ENCODE measurements at places on chromosomes 1 and 21.
A peak's percentile ranks its signal among the peaks of the same experiment; 100 is the strongest.

DNA sequence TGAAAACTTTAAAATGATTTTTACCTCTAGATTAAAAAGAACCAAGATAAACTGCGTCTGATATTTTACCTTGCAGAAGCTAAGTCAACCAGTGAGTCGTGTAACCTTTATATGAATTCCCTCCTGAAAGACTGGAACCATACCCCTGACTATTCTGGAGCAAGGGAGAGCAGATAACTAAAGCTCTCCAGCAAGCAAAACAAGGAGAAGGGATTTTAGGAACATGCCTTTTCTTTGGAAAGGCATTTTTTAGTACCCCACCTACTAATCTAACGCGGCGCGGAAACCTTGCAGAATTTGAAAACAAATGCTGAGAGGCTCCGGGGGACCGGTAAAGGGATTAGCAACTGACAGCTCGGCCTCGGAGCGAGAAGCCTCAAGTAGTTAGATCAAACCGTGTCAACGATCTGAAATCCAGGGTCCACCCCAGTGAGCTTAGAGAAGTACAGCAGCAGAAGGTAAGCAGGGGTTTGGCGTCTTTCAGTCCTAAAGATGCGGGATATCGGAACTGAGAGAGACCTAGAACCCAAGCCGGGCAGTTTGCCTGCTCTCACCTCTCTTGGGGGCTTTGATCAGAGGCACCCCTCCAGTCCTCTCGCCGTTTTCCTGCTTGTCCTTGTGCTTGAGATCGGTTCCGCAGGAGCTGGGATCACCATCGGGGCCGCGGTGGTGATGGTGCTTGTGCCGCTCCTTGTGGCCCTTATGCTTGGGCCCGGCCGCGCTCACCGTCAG lies 954 bp downstream of the RSBN1 start:
- no peak for DNase-seq

- DNase-seq: no peak
These were observed 56.6 kb downstream of the TMEM53 start for GRCh38 chr1:44617703-44618029.

DNA sequence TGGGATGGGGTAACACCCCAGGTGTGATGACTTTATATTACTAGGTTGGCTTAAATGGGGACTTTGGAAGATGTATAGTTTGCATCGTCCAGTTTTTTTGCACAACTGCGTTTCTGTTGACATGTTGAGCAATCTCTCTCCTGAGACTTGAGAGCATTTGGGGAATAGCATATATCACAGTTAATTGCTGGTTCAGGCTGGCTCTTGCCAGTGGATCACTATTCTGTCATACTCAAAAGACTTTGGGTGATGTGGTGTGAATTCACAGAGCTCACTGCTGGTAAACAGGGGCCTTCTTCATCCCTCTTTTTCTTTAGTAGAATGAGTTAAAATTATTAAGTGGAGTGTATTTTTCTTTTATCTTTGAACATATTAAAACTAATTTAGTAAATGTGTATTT lies 44.3 kb downstream of the LHX9 start:
- DNase-seq: no peak

GRCh38 chr1:156845055-156845952 lies 13.6 kb downstream of the INSRR start:
- no peak for DNase-seq

- DNase-seq: no peak
These were observed 19.1 kb upstream of the SLC5A9 start for GRCh38 chr1:48203287-48203900.

- DNase-seq: no peak
These were observed 104.9 kb upstream of the TNR start for GRCh38 chr1:175848329-175848728.

DNA sequence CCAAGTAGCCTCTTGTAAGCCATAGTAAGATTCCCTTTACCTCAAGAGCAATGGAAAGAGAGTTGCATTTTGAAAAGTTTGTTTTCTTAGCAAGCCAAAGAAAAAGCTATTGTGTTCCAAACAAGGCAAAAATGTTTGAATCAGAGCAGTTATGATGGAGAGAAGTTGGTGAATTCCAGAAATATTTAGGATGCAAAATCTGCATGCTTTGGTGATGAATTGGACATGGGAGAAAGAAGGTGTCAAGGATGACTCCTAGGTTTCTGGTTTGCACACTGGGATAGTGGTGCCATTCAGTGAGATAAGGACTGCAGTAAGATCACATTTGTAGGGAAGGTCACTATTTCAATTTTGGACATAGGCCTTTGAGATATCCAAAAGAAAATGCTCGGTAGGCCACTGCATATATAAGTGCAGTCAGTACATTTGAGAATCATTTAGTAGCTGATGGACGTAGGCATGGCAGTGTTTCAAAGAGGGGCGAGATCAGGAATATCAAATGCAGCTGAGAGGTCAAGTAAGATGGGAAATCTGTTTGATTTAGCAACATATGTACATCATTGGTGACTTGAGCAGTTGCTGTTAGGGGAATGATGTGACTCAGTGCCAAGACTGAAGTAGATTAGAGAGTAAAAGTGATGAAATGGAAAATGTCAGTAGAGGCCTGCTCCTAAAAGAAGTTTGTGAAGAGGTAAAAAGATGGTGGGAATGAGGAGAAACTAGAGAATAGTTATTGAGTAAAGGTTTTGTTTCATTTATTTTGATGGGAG lies 33.9 kb upstream of the GPR25 start:
- no peak for DNase-seq

- peak; percentile 44 for DNase-seq
These were observed 3.1 kb downstream of the PTAFR start for GRCh38 chr1:28173151-28173979.

- DNase-seq: no peak
These were observed 12.2 kb downstream of the FCRLB start for GRCh38 chr1:161733526-161733925.

GRCh38 chr1:94643819-94644218 lies 102.3 kb upstream of the F3 start:
- DNase-seq: no peak

GRCh38 chr1:47477595-47478080 lies 39.8 kb downstream of the FOXD2 start:
- no peak for DNase-seq

DNA sequence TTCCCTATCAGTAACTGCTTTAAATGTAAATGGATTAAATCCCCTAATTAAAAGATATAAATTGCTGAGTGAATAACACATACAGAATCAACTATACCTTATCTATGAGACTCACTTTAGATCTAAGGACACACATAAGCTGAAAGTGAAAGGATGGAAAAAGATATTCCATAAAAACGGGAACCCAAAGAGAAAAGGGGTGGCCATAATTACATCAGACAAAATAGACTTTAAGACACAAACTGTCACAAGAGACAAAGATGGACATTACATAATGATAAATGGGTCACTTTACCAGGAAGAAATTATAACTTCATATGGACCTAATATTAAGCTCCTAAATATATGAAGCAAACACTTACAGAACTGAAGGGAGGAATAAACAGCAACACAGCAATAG lies 59.2 kb downstream of the SLC25A24 start:
- DNase-seq: no peak

GRCh38 chr1:64838486-64838885 lies 93.6 kb downstream of the RAVER2 start:
- DNase-seq: no peak

- no peak for DNase-seq
These were observed 235.3 kb upstream of the PLXNA2 start for GRCh38 chr1:208479435-208479834.

- no peak for DNase-seq
These were observed 12.9 kb upstream of the STUM start for GRCh38 chr1:226535666-226536065.

- no peak for DNase-seq
These were observed 10.8 kb upstream of the PHACTR4 start for GRCh38 chr1:28358716-28359115.

DNA sequence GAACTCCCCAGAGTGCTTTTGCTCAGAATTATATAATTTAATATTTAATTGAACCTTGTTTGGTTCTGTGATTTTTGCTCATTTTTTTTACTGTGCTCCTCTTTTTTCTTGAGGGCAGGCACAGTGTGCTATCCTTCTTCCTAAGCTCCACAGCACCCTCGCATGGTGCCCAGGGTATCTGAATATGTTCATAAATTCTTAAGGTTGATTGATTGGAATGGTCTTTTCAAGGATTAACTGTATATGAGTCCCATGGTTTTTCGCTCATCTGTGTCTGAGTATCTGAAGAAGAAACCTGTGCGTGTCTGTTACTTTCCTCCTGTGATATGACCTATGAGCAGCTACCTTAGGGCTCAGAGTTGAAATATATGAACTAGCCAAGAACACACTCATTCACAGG lies 393.7 kb downstream of the HLX start:
- DNase-seq: no peak

- no peak for DNase-seq
These were observed 77.8 kb downstream of the KCNK2 start for GRCh38 chr1:215160351-215160750.

GRCh38 chr1:33517596-33518250 lies 45.3 kb downstream of the ZSCAN20 start:
- DNase-seq: no peak

DNA sequence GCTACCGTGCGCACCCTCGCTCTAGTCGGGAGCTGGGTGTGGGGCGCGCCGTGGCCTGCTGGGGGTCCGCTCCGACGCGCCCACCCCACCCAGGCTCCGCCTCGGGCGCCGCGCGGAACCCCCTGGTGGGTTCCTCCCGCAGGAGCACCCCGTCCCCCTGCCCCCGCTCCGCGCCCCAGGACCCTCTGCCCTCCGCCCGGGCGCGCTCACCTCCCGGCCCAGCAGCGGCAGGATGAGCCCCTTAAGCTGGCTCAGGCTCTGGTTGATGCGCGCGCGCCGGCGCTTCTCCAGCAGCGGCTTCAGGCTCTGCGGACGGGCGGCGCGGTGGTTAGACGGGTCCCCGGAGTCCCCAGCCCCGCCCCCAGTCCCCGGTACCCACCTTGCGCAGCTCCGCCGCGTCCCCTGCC lies 319 bp downstream of the HES2 start:
- no peak for DNase-seq

GRCh38 chr1:243620096-243620495 lies 229.9 kb downstream of the AKT3 start:
- no peak for DNase-seq

DNA sequence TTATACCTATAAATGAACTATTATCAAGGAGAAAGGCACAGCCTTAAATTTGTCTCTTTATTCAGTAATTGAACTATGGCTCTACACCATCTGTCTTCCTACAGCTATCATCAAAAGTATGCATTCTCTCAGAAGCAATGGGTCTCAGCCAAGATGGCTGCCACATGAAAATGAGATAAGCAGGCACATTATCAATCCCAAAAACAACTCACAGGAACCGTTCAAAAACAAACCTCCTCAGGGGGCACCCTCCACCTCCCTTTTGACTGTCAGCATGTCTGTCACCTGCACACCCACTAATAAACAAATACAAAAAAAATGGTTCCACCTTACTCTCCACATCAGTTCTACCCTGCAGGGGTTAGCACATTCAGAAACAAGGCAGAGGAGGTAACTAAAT lies 23.6 kb downstream of the KIAA0319L start:
- DNase-seq: no peak

DNA sequence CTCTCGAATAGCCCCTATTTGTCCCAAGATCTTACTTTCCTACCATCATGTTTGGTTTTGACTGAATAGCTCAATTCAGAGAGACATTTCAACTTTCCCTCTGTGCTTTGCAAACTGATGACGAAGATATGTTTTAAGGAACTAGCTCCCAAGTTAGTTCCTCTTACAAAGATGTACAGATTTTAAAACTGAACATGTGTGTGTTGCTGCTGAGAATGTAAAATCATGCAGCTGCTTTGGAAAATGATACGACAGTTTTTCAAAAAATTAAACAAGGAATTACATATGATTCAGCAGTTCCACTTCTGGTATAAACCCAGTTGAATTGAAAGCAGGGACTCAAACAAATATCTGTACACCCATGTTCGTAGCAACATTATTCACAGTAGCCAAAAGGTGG lies 33.6 kb downstream of the KIF26B start:
- DNase-seq: no peak

DNA sequence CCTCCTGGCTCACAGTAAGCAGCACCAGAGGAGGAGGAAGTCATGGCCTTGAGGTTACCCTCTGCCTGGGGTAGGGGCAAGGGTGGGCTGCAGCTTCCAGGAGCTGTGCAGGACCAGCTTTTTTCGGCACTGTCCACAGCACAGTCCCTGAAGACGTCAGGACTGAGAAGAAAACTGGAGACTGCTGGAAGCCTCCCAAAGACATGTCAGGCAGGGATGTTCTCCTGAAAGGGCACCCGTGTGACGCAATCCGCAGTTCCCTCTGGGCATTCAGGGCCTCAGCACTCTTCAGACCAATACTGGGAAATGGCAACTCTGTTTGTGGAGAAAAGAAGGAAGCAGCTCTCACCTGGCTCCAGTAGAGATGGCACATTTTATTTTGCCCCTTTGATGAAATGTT lies 64.8 kb upstream of the TENT5C start:
- DNase-seq: no peak

DNA sequence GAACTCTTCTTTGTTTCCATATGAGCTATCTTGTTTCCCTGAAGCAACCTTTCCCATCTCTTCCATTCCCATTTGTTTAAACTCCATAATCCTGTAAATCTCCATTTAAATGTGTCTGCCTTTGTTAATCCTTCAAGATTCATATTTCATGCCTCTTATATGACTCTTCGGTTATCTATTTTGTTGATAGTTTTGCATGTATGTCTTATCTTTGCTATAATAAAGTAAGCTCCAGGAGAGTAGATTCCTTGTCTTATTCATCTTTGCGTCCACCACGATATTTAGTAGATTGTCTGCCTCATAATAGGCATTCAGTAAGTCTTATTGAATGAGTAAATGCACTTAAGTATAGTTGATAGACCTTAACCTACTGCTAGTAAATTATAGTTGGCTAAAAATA lies 18.4 kb downstream of the CLIC4 start:
- DNase-seq: no peak

DNA sequence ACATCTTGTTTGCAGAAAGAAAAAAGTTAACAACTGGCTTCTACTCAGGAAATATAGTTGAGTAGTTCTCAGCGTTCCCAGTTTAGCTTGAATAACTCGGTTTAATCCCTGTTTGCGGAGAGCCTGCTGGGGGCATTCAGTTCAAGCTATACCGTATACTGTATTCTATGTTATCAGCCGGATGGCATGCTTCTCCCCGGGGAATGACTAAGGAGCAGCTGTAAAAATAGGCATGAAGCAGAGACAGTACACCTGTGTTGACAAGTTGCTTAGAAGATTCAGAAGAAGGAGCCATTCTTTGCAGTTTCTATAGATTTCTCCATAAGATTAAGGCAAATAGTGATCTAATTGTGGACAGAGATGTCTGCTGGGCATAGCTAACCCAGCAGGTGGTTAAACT lies 267.8 kb upstream of the NCAM2 start:
- DNase-seq: no peak

- peak; percentile 19 for DNase-seq
These were observed 892 bp downstream of the TYW3 start for GRCh38 chr1:74733604-74734484.

- DNase-seq: no peak
These were observed 11.6 kb upstream of the MRPS14 start for GRCh38 chr1:175034775-175035174.

DNA sequence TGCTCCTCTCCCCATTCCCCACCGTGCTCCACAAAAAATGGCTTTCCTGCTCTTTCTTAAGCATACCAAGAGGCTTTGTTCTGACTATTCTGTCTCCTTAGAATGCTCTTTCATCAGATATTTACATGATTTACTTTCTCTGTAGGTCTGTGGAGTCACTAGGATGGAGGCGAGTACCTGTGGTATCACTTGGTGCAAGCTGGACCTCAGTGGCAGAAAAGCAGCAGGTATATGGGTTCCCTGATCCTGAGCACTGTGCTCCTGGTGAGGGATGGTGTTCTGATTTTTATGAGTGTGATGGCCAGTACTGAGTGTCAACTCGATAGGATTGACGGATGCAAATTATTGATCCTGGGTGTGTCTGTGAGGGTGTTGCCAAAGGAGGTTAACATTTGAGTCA lies 10.0 kb downstream of the C1orf87 start:
- DNase-seq: no peak
